Right cardiac atrium (tissue), 5 donors: ENCODE measurements at places on chromosomes 4 and X. TPM values are rescaled to one million over a fixed set of nuclear protein-coding genes. Genes with fewer than 3 reads are reported as not detected.

GRCh38 chr4:148764720-148765119 lies 322.5 kb upstream of the NR3C2 start:
- DNase-seq, result no peak

- no peak for DNase-seq
These were observed 24.5 kb downstream of the ELF4 start for GRCh38 chrX:130085551-130086446.

DNA sequence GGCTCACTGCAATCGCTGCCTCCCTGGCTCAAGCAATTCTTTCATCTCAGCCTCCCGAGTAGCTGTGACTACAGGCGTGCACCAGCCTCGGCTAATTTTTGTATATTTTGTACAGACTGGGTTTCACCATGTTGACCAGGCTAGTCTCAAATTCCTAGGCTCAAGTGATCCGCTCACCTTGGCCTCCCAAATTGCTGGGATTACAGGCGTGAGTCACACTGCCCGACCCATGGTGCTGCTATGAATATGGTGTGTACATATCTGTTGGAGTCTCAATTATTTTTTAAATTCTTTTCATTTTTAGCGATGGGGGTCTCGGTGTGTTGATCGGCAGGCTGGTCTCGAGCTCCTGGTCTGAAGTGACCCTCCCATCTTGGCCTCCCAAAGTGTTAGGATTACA lies 78.0 kb upstream of the PRKX start:
- no peak for DNase-seq

The NEIL3 gene
- 0.14 TPM for total RNA-seq

The LEF1 gene
- total RNA-seq, result 1.0 TPM

The CRLF2 gene
- not detected for total RNA-seq

The TSPAN7 gene
- 113 TPM for total RNA-seq

DNA sequence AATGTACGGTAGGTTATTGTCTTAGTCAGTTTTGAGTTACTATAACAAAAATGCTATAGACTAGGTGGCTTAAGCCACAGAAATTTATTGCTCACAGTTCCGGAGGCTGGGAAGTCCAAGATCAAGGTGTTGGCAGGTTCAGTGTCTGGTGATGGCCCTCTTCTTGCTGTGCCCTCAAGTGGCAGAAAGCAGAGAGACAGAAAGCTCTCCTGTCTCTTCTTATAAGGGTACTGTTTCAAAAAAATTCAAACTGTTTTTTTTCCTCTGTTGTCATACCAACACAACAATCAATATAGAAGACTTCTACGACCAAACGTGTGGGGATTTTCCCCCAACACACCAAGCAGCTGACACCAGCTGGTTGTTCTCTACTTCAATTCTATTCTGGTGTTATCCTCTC lies 53.4 kb downstream of the ADGRG4 start:
- DNase-seq, result no peak

DNA sequence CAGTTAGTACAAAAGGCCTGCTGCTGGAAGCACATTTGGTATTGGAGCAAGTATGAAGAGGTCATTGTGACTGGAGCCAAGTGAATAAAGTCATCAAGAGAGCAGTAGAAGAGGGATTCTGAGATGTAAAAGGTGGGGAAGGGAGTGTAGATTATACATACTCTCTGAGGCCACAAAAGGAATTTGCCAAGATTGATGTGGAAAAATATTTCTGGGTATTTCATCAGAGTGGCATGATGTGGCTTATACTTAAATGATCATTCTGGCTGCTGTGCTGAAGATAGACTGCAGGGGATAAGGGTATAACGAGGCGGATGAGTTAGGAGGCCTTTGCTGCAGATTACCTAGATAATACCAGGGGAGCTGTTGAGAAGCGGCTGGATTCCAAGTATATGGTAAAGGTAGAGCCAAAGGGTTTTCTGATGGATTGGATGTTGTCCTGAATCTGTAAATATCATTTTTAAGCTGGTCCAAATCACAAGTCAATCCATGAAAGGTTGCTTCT lies 231.8 kb upstream of the AGA start:
- DNase-seq, result no peak

DNA sequence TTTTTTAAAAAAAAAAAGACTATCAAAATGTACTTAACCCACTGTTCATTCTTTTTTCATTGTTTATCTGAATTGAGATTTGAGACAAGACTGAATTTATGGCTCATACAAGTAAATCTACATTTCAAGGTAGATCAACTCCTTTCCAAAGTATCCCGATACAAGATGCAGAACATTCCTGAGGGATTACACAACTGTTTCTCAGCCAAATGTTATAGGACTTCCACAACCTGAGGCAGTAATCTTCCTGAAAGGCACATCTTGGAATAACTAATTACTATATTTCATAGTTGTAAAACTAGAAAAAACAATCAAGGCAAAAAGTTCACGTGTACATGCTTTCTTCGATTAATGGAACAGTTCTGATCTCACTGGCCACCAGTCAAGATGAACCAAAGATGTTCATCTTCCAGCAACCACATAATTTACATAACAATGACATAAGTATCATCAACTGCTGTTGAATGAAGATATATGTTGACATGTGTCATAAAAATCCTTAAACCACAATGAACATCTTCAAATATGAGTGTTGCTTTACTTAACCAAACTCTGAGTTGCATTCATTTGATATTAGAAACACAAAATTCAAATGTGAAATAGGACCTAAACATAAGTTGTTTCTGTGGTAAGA lies 225.2 kb upstream of the DKK2 start:
- no peak for DNase-seq

- DNase-seq, result no peak
These were observed 10.8 kb downstream of the PDZD4 start for GRCh38 chrX:153819384-153820040.

- DNase-seq, result no peak
These were observed 1.5 kb downstream of the CCNG2 start for GRCh38 chr4:77158487-77158861.

The UGT2B11 gene
- not detected for total RNA-seq
